Stimulated activated CD4-positive, alpha-beta T cell treated with anti-CD3 and anti-CD28 coated beads, TNF-alpha, amount 100 ng/mL, for 24 hours (primary cell): ENCODE measurements at places on chromosomes 5 and 9.

- DNase-seq, result no peak
Measured at GRCh38 chr9:121298689-121299466, 30.9 kb downstream of the GSN start.

DNA sequence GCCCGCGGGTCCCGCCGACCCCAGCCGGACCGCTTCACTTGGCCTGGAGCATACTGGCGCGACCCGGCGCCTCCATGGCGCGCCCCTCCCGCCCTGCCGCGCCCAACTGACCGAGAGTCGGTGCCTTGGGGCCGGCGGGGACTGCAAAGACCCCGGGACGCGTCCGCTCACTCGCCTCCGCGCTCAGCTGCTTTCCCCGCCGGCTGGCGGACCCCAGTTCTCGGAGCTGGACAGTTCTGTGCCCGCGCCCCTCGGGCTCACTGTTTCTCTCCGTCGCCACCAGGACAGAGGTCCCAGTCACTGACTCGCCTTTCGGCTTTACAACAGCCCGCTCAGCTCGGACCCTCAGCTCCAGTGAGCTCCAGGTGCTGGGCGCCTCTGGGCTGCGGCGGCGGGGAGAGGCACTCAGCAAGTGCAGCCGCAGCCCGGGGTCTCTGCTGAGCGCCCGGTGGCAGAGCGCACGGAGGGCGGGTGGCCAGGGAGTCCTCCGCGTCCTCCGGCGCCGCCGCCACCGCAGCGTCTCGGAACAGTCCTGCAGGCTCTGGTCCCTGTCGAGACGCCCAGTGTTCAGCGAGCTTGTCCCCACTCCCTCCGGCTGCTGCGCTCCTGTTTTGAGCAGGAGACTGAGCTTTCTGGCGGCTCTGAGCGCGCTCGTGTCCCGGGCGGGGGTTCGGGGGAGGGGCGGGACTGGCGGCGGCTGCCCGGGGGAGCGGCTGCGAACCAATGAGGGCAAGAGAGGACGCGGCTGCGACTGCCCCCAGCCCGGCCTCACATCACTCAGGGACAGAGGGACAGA lies at the start of gene SMIM32:
Gene SMIM32 (minus strand): TSS at position 637 of the 796 bp plus-strand sequence. CDS start 638 bp downstream, outside the sequence.
- no peak for DNase-seq

DNA sequence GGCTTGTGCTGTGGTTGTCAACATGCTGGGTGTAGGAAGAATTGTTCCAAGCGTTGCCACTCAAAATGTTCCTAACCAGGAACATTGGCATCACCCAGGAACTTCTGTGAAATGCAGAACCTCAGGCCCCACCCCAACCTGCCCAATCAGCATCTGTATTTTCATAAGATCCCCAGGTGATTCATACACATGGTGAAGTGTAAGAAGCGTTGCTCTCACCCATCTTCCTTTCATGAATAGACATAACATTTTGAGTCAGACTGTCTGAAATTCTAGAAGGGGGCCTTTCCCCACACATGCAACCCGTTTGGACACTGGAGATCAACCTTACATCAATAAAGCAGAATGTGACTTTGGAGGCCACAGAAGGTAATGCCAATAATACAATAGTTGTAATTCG lies 9.3 kb upstream of the AFAP1L1 start:
- no peak for DNase-seq

GRCh38 chr5:115801984-115802383 lies 14.5 kb downstream of the CDO1 start:
- DNase-seq, result no peak

DNA sequence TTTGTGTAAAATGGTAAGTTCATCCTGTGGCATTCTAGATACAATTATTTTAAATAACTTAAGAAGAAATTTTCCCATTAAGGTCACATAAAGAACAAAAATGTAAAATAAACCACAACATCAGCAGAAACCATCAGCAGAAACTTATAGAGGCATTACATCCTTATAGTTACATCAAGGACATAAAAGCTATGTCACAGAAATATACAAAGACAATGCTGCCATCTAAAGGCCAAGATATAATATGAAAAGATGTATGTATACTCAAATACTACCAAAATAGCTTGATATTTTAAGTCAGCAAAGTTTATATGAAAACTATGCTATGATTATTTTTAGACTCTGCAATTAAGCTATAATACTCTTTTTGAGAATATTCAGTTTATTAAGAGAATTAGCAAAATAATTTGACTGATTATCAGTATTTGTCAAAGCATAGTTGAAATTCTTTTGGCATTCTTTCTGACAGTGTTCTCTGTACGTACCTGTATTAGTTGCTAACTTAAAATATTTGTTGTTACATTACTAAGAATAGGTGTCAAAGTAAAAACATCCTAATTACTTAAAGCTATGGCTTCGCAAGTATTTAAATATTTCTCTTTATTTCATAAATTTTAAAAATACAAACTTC lies 36.2 kb downstream of the FBXL17 start:
- no peak for DNase-seq

DNA sequence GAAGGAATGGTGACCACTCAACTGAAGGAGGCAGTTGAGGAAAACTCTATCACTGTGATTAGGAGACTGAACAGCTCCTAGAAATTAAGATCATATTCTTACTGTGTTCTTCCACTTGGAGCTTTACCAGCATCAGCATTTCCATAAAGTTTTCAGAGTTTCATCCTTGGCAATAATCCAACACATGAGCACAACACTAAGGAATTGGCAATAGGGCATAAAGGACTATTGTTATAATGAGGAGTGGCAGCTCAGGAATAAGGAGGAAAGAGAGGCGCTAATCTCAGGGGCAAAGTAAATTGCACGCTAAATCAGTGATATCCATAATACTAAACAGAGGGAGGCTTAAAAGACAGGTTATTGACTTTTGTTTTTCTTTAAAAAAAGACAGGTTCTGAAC lies 338.9 kb downstream of the EFNA5 start:
- DNase-seq, result no peak

DNA sequence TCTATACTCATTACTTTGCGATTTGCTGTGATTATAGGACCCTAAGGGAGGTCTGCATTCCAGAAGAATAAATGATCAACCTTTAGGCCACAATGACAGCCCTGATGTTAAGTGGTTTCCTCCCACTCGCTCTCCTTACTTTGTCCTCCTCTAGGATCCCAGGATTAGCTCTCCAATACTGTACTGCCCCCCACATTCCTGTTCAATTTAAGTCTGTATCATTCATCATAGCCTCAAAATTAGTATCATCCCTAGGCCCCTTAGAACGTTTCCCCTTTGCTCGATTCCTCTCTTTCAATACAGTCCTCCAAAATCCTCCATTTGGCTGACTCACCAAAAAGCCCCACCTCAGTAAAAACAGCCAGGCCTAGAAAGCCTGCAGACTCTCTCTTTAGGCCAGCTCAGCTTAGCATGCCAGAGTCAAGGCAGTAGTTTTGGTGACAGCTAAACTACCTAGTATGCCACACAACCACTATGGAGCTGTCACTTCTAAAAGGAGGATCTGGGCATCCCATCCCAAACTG lies 24.4 kb downstream of the RNF145 start:
- peak; percentile 37 for DNase-seq

GRCh38 chr9:26537211-26537610 lies 355.4 kb downstream of the CAAP1 start:
- no peak for DNase-seq

GRCh38 chr5:169051351-169051750 lies 249.6 kb downstream of the SLIT3 start:
- no peak for DNase-seq

GRCh38 chr5:69288069-69288468 lies 44.5 kb downstream of the CCDC125 start:
- no peak for DNase-seq

- no peak for DNase-seq
Measured at GRCh38 chr5:124342027-124342471, 404.4 kb downstream of the ZNF608 start.

DNA sequence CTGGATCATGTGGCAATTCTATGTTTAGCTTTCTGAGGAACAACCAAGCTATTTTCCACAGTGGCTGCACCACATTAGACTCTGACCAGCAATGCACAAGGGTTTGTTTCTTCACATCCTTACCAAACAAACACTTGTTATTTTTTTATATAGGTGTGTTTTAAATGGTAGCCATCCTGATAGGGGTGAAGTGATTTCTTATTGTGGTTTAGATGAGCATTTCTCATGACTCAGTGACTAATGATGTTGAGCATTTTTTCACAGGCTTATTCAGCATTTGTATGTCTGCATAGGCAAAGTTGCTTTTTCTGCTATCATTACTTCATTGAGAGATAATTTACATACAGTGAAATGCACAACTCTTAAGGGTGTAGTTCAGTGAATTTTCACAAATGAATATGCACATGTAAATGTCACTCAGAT lies 36.0 kb downstream of the ANKRD33B start:
- DNase-seq, result no peak
